Stimulated activated CD4-positive, alpha-beta T cell treated with anti-CD3 and anti-CD28 coated beads, TNF-alpha, amount 100 ng/mL, for 1 hour (primary cell): ENCODE measurements at places on chromosomes 5 and 9.

DNA sequence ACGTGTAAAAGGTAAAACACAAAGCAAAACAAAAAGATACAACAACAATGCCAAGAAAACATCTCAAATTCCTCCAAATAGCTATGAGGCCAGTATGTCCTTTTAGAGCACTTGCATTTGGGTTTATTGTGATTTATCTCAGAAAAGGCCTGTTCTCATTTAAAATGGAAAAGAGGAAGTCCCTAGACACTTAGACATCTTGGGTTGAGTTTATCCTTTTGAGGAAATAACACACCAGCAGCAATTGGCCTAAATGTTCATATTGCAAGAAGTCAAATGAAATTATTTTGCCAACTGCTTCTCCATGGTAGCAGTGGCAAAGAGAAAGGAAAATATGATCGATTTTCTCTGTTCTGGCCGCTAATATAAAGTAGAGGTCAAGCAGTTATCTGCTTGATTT lies 43.6 kb upstream of the TRMT10B start:
- DNase-seq: no peak

- DNase-seq: no peak
Observed at GRCh38 chr5:171776213-171776612, 9.4 kb upstream of the SMIM23 start.

DNA sequence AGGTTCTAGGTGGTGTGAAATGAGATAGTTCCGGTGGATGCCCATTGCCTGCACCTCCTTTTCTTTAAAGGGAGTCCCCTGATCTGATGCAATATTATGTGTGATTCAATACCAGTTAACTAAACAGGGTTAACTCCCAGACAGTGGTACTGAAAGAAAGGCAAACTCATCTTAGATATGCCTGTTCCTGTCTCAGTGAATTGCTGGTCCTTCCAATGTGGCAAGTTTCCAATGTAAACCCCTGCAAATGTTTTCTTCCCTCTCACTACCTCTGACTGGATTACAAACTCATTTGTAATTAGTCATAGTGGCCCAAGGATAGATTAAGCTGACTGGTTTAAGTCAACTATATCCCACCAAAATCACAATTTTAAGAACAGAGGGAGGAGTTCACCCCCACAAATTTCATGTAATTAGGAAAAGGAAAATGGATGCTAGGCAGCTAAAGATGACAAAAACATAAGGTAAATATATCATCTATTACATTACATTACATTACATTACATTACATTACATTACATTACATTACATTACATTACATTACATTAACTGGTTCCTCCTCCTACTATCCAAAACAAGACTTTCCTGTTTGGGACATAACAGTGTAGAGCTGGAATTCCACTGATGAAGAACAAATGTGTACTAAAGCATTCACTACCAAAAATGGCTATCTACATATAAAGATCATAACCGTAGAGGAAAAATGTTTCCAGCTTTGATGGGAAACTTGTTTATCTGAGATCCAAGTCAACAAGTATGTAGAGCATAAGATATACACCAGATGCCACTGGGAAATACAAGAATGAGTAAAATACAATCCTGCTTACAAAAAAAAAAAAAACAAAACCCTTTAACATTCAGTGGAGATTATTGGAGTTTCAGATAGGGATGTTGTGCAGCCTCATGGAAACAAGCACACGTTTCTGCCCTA lies 121.5 kb upstream of the SNX2 start:
- DNase-seq: no peak

- DNase-seq: no peak
Observed at GRCh38 chr9:101366038-101366756, 18.6 kb downstream of the BAAT start.

GRCh38 chr5:52996979-52997378 lies 7.8 kb downstream of the ITGA2 start:
- DNase-seq: no peak

DNA sequence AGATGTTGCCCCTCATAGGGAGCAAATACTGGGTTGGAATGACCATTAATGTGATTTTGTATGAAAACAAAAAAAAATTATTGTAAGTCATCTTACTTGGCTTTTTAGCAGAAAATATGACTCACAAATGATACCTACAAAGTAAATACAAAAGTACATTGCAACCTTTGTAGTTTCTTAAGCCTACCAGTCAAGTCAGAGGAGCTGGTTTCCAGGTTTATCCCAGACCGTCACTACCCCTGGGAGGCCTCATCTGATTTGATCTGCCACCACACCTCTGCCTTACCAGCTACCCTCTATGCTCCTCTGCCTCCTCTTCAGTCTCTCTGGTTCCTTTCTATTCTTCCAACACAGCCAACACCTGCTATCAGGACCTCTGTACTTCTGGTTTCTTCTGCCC lies 349.9 kb upstream of the CCNH start:
- DNase-seq: no peak

DNA sequence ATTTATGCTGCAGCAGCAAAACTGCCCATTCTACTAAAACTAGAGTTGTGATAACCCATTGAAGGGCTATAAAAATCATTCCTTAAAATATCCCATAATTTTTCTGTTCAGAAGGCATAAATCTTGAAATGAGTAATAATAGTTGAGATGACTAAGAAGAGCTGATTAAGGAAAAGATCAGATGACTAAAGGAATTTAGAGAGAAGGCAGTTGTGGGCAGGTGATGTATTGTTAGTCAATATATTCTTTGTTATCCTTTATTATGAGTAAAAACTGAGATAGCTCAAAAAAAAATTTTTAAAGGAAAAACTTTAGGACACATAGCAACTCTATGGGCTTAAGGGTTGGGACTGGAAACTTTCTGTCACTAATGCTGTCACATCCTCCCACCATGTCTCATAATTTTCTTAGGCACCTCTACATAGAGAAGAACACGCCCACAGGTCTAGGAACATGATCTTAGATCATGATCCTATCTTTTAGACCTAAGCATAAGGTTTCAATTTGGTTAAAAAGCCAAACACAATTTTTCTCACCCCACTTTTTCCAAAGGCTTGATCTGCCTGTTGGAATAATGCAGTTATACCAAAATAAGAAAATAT lies 597.5 kb upstream of the MEF2C start:
- DNase-seq: no peak

DNA sequence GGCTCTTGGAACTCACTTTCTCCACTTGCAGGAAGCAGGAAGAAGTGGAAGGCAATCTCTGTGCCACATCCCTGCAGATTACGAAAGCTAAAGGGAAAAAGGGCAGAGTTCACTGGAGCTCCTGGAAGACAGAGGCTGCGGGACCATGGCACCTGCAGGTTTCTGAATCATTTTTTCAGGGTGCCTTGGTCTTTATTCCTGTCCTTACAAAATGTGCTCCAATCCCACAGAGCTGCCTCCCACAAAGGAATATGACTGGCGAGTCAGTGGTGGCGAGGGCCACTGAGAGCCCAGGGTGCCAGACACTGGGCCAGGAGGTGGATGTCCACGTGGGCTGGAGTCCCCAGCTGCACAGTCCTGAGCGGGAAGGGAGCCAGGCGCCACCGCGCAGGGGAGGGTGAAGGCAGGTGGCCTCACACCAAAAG lies 183.0 kb downstream of the FANCC start:
- no peak for DNase-seq

DNA sequence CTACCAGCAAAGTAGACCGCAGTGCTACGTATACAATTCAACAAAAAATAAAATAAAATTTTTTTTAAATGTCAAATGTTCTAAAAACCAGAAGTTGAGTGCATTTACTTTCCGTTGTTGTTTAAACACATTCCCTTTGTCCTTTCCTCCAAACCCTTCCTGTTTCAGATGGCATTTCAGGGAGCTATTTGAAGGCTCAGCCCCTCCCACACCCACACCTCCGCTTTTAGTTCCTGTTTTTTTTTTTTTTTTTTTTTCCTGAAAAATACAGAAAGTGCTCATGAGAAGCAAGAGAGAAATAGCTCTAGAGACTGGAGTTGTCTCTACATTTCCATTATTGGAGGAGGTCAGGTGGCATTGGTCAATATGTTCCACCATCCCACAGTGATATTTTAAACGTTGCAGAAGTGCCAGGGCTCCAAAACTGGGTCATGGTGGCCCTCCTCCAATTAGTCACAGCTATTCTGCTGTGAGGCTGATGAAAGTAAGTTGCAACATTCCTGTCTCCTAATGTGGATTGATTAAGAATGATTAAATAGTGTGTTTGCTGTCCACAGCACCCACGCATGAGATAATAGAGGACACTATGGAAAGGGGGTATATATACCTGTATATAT lies 106.9 kb downstream of the GABRG2 start:
- DNase-seq: no peak

DNA sequence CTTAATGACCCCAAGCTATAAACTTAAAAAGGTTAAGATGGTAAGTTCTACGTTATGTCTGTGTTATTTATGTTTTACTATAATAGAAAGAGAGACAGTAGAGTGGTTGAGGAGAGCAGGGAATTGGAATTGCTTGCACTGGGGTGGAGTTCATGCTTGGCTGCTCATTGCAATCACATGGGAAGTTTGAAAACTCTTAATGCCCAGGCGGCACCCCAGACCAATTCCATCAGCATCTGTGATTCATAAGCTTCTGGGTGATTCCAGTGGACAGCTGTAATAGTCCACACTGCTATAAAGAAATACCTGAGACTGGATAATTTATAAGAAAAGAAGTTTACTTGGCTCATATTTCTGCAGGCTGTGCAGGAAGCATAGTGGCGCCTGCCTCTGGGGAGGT lies 323.9 kb upstream of the MSX2 start:
- no peak for DNase-seq

DNA sequence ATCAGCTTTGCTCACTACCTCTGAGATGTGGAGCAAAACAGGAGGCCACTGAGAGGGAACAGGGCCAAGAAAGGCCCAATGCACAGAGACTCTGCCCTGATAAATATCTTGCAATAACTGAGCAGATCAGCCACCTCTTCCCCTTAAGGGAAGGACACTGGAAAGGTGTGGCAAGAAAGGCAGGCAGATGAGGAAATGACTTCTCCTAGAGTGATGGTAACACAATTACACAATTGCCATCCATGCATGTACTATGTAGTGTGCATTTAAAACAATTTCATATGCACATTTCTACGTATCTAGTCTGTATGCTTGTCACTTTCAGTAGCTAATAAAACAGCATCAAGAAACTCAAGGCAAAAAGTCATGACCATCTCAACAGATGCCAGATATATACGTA lies 322.5 kb downstream of the DRD1 start:
- DNase-seq: no peak

DNA sequence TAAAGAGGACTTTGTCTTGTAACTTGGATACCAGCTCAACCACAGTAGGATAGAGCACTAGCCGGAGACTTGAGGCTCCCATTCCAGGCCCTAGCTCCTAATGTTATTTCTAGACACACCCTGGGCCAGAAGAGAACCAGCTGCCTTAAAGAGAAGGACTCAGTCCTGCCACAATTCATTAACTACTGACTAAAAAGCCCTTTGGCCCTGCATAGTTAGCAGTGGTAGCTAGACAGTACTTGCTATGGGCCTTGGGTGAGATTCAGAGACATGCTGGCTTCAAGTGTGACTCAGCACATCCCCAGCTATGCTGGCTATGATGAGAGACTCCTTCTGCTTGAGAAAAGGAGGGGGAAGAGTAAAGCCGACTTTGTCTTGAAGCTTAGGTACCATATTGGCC lies 47.3 kb downstream of the TMEM167A start:
- no peak for DNase-seq

DNA sequence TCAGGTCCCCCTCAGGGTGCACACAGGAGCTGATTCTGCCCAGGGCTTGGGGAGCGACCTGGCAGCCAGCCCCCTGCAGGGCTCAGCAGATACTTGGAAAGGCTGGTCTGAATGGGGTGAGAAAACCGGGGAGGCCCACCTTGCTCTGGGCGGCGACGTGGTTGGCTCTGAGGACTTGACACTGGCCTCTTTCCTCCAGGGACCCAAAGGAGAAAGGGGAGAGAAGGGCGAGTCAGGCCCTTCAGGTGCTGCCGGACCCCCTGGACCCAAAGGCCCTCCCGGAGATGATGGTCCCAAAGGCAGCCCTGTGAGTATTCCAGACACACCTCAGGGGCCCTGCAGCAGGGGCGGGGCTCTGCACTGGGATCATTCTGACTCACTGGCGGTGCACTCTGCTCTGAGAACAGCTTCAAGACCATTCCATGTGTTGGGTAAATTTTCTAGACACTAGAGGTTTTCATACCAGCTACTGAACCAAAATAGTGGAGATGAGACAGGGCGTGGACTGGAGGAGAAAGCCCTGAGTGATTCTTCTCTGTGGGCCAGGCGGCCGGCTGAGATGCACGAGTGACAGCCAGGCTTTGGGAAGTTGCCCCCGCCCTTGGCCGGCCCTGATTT lies 65.9 kb upstream of the FCN2 start:
- no peak for DNase-seq

GRCh38 chr5:169694091-169694625 lies 57.1 kb downstream of the DOCK2 start:
- DNase-seq: no peak

DNA sequence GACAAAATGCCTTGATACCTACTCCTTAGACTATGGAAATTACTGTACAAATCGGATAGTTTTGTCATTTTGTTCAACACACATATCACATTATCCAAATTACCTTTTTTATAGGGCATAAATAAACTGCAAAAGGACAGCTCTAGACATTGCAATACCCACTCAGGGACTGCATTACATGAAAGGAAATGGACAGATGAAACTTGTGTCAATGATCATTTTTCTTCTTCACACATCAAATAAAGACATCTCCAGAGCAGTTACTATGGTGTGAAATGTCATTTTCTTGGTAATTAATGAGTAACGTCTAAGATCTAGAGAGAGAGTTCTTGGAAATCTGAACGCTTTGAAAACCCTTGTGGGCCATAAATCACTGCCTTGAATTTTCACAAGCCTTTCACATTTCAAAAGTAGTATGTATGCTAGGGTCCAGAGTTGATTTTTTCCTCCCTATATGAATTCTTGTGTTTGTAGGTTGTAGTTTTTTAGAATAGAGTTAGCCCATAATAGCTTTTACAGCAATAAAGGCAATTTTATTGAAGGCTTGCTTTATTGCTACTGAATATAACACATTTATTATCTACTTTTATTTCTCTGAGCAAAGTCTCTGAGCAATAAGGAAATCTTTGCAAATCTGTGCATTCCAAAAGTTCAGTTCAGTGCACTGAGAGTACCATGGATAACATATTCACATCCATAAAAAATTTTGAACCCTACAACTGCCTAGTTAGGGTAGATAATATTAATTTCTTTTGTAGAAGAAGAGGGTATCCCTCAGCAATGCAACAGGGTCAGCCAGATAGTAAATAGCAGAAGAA lies 358.0 kb upstream of the PCSK5 start:
- DNase-seq: no peak
